ENCODE measurements at places on chromosomes 3 and 15.
A peak's percentile ranks its signal among the peaks of the same experiment; 100 is the strongest.

GRCh38 chr3:133855772-133856171 is 39.9 kb downstream of the RAB6B start:
- DNase-seq, result peak; percentile 14

- DNase-seq, result peak; percentile 36
These were observed 12.8 kb downstream of the VILL start for GRCh38 chr3:38003371-38003816.

GRCh38 chr3:52248816-52249547 is 3.4 kb downstream of the PPM1M start:
- DNase-seq, result no peak

DNA sequence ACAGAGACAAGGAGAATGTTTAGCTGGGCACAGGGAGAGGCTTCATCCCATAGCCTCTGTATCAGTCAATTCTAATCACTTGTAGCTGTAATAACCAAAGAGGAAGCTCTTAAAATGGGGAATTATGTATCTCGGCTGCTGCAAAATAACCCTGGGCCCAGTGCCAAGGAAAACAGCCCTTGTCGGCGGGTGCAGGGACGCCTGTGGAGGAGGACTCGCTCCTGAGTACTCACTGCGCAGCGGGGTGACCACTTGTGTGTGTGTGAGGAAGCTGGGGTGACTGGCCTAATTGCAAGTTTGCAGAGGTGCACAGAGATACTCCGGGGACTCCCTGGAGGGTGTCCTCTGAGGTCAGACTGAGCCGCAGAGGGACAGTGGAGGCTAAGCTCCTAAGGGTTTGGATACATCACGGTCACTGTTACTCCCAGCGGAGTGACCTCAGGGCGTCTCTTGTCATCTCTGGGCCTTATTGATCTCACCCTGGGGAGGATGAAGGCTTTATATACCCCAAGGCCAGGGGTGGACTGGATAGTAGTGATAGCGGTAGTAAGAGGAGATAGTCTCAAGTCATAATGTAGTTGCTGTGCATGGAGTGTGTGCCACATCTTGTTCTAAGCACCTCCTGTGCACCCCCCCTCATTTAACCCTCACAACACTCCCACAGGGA is 37.2 kb downstream of the SLC6A6 start:
- DNase-seq, result no peak

GRCh38 chr3:42066516-42067181 is 24.5 kb upstream of the TRAK1 start:
- DNase-seq, result no peak

- DNase-seq, result peak; percentile 46
These were observed 6.6 kb downstream of the GPX1 start for GRCh38 chr3:49351521-49352011.

DNA sequence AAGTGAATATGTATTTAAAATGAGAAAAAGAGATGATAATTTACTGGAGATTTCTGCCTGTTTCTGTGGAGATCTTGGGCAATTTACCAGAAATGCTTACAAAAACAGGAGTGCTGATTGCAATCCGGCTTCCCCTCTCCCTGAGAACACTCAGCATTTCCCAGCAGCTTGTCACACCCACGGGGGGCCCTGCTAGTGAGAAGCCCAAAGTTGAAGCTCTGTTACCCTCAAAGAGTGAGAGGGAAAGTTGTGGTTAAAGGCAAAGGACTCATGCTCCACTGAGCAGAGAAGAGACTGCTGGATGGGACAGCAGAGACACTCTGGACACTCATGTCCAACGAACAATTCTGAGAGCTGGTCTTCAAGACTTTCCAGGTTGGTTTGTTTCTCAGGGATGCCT is 2.9 kb downstream of the MCTP2 start:
- DNase-seq, result no peak

GRCh38 chr3:18241837-18242236 is 183.3 kb downstream of the SATB1 start:
- DNase-seq, result no peak

GRCh38 chr3:31896648-31897433 is 84.2 kb downstream of the OSBPL10 start:
- DNase-seq, result no peak

DNA sequence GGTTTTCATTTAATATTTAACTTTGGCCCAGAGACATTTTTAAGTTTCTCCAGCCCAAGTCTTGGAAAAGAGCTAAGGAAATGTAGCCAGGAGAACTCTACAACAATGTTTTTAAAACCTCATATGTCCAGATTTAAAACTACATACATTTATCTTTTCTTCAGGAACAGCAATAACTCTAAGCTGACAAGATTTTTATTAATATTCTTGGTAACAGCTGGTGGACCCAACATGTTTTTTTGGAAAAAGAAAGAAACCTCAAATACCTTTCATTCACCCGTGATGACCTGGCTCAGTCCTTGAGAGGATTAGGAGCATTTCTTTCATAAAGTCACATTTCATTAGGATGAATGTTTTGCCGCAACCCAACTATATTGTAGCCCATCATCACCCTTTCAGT is 50.4 kb upstream of the CMSS1 start:
- DNase-seq, result no peak

DNA sequence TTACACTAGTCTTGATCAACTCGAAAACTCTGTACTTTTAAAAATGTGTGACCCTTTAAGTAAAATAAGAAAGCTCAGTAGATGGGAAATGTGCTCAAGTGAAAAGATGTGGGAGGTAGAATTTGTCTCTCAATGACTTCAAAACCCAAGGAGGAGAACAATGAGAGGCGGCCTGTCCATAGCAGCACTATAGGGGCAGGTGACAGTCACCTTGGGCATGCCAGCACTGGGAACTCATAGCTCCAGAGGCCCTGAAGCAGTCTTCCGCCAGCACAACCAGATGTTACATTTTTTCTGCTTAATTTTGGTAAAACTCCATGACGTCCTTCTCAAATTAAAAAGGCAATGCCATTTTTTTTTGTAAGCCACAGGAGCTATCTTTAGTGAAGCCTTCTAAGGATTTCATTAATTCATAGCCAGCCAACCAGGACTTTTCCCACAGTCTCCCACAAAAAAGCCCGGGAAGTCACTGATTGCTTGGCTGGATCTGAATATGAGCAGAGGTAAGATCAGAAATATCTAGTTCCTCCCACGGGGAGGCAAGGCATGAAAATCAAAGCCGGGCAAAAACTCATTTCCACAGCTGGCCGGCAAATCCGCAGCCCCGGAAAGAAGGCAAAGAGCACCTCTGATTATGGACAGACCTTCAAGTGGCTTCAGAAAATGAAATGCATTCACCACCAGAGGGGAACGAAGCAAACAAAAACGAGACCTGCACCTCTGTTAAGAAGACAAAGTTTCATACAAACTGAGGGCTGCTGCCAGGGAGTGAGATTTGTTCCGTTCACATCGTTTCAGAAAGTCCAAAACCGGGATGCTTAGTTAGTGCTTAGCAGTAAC is 10.5 kb downstream of the IL17RD start:
- no peak for DNase-seq

GRCh38 chr15:49706805-49707204 is 86.0 kb downstream of the DTWD1 start:
- DNase-seq, result no peak

- no peak for DNase-seq
These were observed 1060.4 kb downstream of the ZPLD1 start for GRCh38 chr3:103495186-103495585.

GRCh38 chr3:8629151-8630021 is 15.2 kb downstream of the SSUH2 start:
- DNase-seq, result peak; percentile 23

- DNase-seq, result no peak
These were observed 414.9 kb downstream of the NAALADL2 start for GRCh38 chr3:175274056-175274455.

GRCh38 chr3:159447841-159448240 is 540.8 kb upstream of the IL12A start:
- DNase-seq, result no peak

Data from kidney capillary endothelial cell (primary cell).